Trophoblast cell (in vitro differentiated cells and primary cell): ENCODE measurements at places on chromosomes 4 and X.

DNA sequence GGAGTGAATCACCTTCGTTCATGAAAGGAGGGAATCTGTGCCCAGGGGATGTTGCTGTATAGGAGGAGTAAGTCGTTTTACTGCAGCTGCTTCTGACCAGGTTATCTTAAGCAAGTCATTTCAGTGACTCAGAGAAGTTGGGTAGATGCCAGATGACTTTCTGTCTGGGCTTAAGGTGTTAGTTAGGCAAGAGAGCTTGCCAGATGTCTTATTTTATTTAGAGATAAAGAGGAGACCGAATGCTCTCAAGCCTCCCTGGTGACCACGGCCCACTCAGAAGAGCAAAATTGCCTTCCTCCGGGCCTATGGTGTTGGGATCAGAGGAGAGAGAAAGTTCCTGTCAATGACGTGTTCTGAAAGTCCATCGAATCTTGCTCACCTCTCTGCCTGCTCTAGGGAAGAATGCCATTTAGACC is 16.3 kb upstream of the ZNF827 start:
- no peaks in the 10 kb centered on the region for H3K4me1 ChIP-seq
- no peak overlapping the region for H3K4me3 ChIP-seq
- DNase-seq, result peak; percentile 96
- H3K27me3 ChIP-seq, result no peaks in the 10 kb centered on the region
- no peak overlapping the region for H3K27ac ChIP-seq

GRCh38 chr4:156196722-156197121 is 243.1 kb upstream of the CTSO start:
- no peak overlapping the region for H3K4me3 ChIP-seq
- no peaks in the 10 kb centered on the region for H3K27me3 ChIP-seq
- no peak overlapping the region for H3K27ac ChIP-seq

- no peak overlapping the region for H3K27ac ChIP-seq
- H3K4me3 ChIP-seq, result no peak overlapping the region
- no peaks in the 10 kb centered on the region for H3K27me3 ChIP-seq
- H3K4me1 ChIP-seq, result peaks cover 4% of the 10 kb centered on the region
- H3K36me3 ChIP-seq, result no peaks in the 10 kb centered on the region
- no peak for DNase-seq
Observed at GRCh38 chrX:2888309-2888708, 40.8 kb downstream of the ARSD start.

GRCh38 chr4:142083264-142083663 is 446.9 kb downstream of the IL15 start:
- no peak for DNase-seq
- no peaks in the 10 kb centered on the region for H3K4me1 ChIP-seq
- H3K27ac ChIP-seq, result no peak overlapping the region
- no peaks in the 10 kb centered on the region for H3K27me3 ChIP-seq
- no peak overlapping the region for H3K4me3 ChIP-seq
- no peaks in the 10 kb centered on the region for H3K36me3 ChIP-seq

GRCh38 chr4:127138586-127138985 is 494.2 kb upstream of the INTU start:
- no peaks in the 10 kb centered on the region for H3K4me1 ChIP-seq
- no peak overlapping the region for H3K27ac ChIP-seq
- DNase-seq, result no peak
- no peaks in the 10 kb centered on the region for H3K27me3 ChIP-seq
- no peak overlapping the region for H3K4me3 ChIP-seq

DNA sequence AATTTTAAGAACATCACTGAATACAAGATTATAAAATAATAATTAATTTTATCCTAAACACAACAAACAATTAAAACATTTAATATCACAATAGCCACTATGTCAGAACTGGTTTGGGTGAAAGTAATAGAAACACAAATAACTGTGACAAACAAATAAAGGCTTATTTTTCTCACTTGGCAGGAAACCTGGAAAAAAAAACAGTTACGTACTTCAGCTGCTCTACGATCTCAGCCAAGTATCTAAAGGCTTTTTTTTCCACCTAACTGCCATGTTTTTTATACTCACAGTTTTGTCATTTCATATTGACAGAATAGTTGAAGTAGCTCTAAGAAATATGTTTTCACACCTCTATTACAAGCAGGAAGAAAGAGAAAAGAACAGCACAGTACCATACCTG is 284.8 kb upstream of the INTU start:
- H3K4me1 ChIP-seq, result no peaks in the 10 kb centered on the region
- no peaks in the 10 kb centered on the region for H3K36me3 ChIP-seq
- H3K4me3 ChIP-seq, result no peak overlapping the region
- H3K27ac ChIP-seq, result no peak overlapping the region

DNA sequence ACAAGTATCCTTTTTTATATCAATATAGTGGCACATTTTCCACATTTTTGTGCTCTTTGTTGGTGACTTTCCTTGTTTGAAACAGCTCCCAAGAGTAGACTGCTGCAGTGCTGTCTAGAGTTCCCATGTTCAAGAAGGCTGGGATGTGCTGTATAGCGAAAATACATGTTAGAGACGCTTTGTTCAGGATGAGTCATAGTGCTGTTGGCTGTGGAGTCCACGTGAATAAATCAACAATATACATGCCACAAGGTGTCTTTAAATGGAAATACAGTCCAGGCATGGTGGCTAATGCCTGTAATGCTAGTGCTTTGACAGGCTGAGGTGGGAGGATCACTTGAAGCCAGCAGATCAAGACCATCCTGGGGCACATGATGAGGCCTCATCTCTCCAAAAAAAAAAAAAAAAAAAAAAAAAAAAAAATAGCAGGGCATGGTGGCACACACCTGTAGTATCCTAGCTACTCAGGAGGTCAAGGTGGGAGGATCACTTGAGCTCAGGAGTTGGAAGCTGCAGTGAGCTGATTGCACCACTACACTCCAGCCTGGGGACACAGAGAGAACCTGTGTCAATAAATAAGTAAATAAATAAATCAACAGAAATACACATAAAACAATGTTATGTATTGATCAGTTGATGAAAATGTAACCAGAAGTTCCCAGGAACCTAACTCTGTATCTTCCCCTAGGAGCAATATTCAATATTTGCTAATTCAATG is 256.8 kb upstream of the STS start:
- no peaks in the 10 kb centered on the region for H3K4me1 ChIP-seq
- DNase-seq, result no peak
- H3K27ac ChIP-seq, result no peak overlapping the region
- H3K4me3 ChIP-seq, result no peak overlapping the region
- no peaks in the 10 kb centered on the region for H3K27me3 ChIP-seq
- no peaks in the 10 kb centered on the region for H3K36me3 ChIP-seq

GRCh38 chr4:62210486-62210885 is 1010.4 kb downstream of the ADGRL3 start:
- H3K4me3 ChIP-seq, result no peak overlapping the region
- no peak overlapping the region for H3K27ac ChIP-seq
- no peaks in the 10 kb centered on the region for H3K27me3 ChIP-seq
- no peak for DNase-seq
- no peaks in the 10 kb centered on the region for H3K4me1 ChIP-seq
- no peaks in the 10 kb centered on the region for H3K36me3 ChIP-seq
